CD14-positive monocyte (primary cell): ENCODE measurements at places on chromosomes 2 and 18.

GRCh38 chr2:228767196-228767595 lies 503.9 kb downstream of the PID1 start:
- no peak for DNase-seq

DNA sequence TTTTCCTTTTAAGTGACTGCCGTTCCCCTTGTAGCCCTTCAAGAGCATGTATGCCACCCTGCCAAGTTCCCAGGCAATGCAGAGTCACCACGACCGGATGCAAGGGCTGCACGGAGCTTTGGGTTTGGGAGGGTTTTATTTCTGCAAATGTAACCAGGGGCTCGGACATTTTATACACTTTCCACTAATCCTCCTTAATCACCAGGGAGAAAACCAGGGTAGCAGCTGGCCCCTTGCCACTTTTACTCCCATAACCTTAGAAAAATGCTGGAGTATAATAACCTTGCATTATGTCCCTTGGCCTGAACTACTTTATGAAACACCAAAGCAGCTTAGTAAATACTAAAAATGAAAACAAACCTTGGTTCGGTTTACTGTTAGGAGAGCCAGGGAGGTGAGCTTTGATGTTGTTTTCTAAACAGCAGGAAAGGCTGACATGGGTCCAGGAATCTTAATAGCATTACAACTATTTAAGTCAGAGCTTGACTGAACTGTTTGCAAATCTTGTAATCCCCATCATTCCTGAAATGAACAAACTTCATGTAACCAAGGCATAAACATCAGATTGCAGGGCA lies 152.8 kb upstream of the RIOK3 start:
- DNase-seq, result no peak

- DNase-seq, result peak; percentile 37
Observed at GRCh38 chr2:174691201-174691779, 73.0 kb downstream of the CHRNA1 start.

GRCh38 chr2:26268213-26268612 lies 23.5 kb downstream of the HADHB start:
- DNase-seq, result peak; percentile 7

DNA sequence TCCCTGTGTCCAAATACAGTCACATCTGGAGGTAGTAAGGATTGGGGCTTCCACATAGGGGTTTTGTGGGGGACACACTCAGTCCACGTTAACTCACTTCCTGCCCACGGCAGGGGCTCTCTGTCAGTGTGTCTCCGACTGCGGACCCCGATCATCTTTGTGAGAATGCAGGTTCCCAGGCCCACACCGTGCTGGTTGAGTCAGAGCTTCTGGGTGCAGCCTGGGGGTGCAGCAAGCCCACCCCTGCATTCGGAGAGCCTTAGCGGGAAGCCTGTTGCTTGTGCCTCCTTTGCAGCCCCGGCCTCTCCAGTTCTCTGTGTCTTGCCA lies 28.0 kb downstream of the HPCAL1 start:
- no peak for DNase-seq

- peak; percentile 6 for DNase-seq
Observed at GRCh38 chr2:210503001-210503623, 26.6 kb upstream of the LANCL1 start.

DNA sequence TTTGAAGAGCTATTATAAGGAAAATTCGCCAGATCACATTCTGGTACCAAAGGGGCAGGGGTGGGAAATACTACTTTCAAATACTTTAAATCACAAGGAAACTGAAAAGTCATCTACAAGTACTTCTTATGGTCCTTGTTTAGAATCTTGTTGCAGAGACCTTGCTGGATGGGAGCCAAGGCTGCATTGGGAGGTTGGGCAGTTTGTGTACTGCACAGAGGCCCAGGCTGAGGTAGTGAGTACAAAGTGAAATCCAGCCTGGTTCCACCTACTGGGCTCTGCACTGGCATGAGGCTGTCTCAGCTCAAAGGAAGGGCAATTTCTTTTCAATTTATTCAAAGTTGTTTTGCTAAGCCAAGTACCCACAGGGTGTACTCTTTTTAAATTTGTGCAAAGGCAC lies 140.3 kb upstream of the DLX2 start:
- DNase-seq, result no peak

- DNase-seq, result peak; percentile 37
Observed at GRCh38 chr2:8472545-8473323, 209.1 kb upstream of the ID2 start.

DNA sequence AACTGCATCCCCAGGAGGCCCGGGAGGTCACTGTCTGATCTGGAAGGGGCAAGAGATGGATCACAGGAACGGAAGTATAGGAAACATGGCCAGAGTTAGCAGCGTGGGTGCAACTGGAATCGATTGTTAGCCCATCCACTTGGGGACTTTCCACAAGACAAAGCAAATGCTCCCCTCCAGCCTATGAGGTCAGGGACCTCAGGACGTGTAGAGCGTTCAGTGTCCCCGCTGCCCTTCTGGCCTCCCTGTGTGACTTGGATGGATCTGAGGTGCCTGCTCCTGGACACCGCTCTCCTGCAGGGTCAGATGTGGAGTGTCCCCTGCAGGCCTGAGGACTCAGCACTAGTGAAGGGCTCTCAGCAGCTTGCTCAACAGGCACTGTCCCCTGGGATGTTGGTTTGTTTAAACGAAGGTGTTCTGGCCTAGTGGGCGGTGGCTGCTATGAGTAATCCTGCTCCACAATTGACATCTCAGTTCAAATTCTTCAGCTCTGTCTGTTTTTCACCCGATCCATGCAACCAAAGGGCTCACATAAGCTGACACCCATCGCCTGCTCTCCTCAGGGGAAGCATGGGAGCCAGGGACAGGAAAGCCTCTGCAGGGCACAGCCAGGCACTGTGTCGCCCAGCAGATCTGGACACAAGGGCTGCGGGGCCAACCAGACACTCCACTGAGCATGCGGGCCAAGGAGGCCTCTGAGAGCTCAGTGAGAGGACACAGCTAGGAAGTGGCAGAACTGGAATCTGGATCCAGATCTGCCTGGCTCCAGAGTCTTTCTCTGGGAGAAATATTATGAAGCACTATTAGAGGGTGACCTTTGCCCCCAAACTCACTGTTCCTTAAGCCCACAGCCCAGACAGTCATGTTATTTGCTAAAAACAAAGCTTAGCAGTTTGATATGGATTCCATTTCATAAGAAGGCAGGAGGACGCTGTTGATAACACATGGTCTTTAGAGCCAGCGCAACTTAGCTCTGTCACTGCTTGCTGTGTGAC lies 78.5 kb downstream of the RHOB start:
- DNase-seq, result no peak

DNA sequence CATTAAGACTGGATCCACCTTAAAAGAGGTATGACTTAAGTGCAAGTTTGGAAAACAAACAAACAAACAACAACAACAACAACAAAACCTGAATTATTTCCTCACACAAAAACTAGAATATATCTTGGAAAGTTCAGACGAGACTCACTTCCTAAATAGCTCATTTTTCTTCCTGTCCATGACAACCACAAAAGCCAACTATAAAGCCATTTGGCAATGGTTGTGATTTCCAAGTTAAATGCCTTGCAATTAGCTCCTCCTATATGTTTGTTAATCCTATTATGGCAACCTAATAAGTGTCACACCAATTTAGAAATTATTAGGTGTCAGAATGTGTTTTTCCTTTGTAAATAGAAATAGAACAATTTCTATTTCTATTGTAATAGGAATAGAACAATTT lies 91.6 kb upstream of the ARL5A start:
- DNase-seq, result peak; percentile 52

GRCh38 chr2:36356990-36357846 lies 1.6 kb downstream of the CRIM1 start:
- DNase-seq, result peak; percentile 24

- peak; percentile 79 for DNase-seq
Observed at GRCh38 chr2:54560146-54560881, 104.2 kb downstream of the SPTBN1 start.

DNA sequence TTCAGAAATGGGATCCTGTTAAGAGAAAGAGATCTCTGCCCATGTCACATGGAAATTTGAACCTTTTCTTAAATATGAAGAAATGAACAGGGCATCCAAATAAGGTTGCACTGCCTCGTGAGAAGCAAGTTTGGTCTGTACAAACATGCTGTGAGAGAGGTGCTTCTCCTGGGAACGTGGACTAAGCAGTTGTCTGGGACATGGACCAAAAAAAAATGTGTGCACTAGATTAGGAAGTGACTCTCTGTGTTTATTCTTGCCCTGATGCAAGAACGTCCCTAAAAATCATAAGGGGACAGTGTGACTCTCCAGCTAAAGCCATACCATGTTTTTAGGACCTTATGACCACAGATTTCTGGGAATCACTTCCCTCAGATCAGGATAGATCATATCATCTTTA lies 23.7 kb upstream of the GCG start:
- DNase-seq, result no peak

DNA sequence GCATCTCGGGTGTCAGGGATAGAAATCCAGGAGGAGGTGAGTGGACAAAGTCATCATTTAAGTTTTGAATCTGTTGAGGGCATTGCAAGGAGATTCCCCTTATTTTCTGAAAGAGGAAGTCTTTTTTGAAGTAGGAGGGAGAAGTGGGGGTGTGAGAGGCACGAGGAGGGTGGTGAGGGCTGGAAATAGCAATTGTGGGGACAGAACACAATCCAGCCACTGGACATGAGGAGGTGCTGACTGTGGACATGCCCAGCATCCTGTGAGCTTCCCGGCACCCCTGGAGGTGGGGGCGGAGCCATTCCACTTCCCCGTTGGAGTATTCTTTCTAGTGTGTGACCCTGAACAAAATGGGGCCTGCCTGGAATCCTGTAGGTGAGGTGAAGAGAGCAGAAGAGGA lies 310.7 kb upstream of the EPAS1 start:
- peak; percentile 31 for DNase-seq

- no peak for DNase-seq
Observed at GRCh38 chr2:105034170-105034569, 3.7 kb upstream of the MRPS9 start.
